Stimulated activated naive B cell treated with anti-CD40 and anti-IgM and Interleukin-4, amounts not matched to agents 10 μg/mL and 1 μg/mL and 100 μg/mL, for 72 hours (primary cell): ENCODE measurements at places on chromosomes 5 and 9.

DNA sequence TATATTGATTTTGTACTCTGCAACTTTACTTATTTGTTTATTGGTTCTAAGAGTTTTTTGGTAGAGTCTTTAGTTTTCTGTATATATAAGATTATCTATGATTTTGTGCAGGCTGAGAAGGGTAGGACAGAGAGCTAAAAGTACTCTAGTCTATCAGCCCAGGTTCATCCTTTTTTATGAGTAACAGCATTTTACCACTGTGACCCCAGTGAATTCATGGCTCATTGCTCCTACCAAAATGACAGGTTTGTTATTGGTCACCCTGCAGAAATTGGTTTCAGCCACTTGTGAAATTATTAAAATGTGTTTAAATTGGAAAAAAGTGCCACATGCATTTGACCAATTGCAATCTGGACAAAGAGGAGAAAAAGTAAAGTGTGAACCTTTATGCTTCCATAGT is 421.4 kb upstream of the DAB2 start:
- DNase-seq: no peak

GRCh38 chr9:114289571-114290481 is 33.1 kb upstream of the ORM1 start:
- no peak for DNase-seq

DNA sequence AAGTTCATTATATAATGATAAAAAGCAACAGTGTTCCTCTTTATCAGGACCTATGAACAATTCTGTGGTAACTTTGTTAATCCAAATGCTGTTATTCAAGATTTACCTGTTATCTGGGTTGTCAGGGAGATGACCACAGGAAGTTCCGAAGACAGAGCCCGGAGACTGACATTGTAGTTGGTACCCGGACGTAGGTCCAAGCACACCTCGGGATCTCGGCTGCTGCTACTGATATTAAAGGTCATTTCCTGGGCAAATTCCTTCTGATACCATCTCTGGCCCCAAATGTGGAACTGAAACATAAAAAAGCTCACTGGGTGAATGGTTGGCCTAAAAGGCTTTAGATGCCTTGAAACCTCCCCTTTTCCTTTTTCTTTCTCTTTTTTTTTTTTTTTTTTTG is 96.7 kb downstream of the SUSD1 start:
- DNase-seq: peak; percentile 53

GRCh38 chr5:110884005-110884404 is 145.2 kb downstream of the SLC25A46 start:
- no peak for DNase-seq

GRCh38 chr5:140245341-140245740 is 57.6 kb downstream of the PFDN1 start:
- DNase-seq: no peak
